ENCODE measurements at places on chromosomes 7 and 10.

DNA sequence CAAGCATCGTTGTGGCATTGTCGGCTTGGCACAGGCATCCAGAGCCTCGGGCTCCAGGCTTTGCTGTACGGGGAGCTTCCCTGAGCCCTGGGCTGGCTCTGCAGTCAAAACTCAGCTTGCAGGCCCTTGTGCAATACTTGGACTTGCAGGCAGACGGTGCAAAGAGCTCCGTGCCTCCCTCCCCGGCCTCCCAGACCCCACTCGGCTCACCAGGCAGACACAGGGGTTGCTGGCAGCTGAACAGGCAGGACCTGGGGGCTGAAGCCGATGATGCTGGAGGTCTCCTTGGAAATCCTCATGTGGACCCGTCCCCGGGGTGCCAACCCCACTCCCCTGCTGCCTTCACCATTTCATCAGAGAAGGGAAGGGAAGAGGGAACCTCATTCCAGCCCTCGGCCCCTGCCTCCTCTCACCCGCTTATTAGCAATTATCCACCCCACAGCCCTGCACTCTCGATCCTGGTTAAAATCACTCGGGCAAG, 59.6 kb upstream of the GNA12 start:
- no peak for DNase-seq

DNA sequence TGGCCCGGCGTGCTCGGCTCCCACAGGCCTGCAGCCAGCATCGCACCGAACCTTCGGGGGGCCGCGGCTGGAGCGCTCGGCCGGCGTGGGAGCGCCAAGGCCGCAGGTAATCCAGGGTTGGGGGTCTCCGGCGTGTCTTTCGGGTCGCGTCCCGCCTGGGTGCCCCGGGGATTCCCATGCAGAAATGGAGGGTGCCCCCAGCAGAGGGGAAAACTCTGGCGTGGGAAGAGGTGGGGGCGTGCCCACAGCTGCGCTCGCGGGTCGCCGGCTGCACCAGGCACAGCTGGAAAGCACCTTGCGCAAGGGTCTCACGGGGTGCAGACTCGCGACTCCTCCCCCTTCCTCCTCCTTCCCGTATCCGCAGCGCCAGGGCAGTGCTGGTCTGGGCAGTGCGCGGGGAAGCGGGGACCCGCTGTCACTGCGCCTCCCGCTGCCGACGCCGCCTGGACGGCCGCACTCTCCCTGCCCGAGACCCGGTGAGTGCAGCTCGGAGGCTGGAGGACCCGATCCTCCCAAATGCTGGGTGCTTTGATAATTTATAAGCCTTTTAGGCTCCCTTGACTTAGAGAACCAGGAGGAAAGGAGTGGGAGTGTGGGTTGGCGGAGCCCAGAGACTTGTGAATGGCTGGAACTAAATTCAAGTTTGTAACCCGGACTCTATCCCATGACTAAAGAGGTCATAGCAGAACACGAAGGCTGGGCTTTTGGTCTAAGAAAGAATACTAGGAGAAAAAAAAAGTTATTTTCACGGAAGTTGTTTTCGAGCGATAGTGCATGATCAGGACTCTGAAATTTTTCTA, 489 bp downstream of the MAP3K8 start:
- DNase-seq: no peak

- DNase-seq: no peak
These were observed 58.2 kb downstream of the TMEM270 start for GRCh38 chr7:73918926-73919693.

DNA sequence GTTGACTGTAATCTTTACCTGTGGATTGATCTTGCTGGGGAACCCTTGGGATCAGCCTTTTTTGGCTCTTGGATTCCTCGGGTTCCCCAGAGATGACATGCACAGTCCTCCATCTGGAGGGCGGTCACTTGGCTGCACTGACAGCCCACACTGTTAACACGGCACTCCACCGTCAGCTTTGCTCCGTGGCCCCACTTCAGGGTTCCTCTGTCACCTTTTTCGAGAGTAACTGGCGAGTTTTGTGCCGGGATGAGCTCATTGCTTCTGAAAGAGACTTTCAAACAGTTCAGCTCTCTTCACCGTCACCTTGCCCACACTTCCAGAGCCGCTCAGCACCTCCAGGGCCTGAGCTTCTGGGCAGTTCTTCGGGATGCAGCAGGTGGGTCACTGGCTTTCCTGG, 42.4 kb downstream of the PROSER2 start:
- no peak for DNase-seq

DNA sequence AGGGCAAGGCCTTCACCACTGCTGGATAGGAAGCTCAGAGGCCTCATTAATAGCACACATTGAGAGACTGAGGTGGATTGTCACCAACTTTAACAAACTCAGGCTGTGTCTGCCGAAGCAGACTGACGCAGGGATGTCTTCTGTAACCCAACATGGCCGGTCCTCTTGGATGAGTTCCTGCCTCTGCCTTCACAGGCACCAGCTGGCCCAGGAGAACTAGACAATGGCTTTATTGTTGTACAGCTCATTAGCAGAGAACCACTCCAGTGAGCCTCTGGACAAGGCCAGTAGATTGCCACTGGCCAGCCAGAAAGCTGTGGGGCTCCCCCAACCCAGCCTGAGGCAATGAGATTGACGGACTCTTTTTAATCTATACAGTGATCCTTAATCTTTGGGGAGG, 9.4 kb downstream of the NODAL start:
- DNase-seq: no peak
